Eye (tissue), 1 donor: ENCODE measurements at places on chromosomes 6 and 20.

GRCh38 chr6:108806171-108806570 is 42.1 kb upstream of the ARMC2 start:
- no peak for DNase-seq

DNA sequence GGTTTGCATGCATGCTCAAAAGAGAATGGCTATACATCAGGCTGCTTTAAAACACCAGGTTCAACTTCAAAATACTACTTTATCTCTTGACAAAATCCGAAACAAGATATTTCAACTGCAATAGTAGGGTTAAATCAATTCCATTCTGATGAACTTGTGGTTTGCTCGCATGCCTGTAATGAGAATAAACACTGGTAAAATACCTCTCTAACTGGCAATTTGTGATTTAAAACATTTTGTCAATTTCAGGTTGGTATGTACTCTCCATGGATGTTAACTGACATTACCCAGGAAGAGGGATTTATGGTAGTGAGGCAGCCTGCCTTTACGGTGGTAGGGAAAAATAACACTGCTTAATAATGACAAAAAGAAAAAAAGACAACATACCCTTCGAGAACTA is 74.4 kb downstream of the MBOAT1 start:
- no peak for DNase-seq

DNA sequence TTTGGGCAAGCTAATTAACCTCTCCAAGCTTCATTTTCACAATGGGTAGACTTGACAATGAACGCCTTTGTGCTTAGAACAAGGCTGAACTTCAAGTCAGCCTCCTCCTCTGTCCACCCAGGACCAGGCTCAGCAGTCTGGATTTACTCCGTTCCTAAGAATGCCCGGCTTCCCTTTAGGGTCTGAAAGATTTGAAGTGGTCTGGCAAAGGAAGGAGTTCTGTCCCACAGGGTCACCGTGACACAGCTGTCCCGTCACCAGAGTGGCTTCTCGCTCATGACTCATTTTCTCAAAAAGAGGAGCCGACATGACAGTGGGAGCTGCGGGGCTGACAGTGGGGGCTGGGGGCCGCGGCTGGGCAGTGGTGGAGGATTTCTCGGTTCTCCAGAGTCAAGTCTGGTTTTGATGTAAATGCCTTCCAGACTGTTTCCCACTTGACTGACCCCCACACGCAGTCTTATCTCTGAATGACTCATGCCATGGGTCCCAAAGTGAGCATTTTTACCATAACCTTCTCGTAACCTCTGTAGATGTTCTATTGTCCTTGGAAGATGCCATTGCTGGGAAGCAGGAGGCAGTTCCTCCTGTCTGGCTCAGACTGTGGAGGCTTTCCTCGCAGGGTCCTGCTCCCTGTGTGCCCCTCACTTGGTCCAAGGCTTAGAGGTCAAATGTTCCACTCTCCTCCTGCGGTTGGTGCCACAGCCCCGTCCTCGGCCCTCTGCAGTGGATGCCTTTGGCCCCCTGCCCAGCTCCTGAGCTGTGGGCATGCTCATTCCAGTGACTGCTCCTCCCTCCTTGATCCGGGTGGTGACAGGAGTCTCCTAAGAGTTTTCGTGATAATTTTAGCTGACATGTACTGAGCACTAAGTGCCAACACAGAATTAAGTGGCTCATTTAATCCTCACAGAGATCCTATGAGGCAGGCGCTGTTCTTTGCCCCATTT is 253.1 kb downstream of the FNDC1 start:
- no peak for DNase-seq

- no peak for DNase-seq
These were observed 62.9 kb downstream of the ARHGAP18 start for GRCh38 chr6:129647044-129647443.

GRCh38 chr6:159074120-159074684 is 29.4 kb upstream of the TAGAP start:
- DNase-seq: peak; percentile 83

- no peak for DNase-seq
These were observed 37.4 kb downstream of the NOL4L start for GRCh38 chr20:32547753-32548034.

GRCh38 chr20:1888796-1889463 is 6.3 kb upstream of the SIRPA start:
- no peak for DNase-seq
